T-helper 9 cell (primary cell): ENCODE measurements at places on chromosomes 7 and 10.

GRCh38 chr10:71842856-71843686 is 8.0 kb downstream of the PSAP start:
- DNase-seq: no peak

GRCh38 chr10:4109469-4109868 is 324.5 kb upstream of the KLF6 start:
- DNase-seq: no peak

- DNase-seq: peak; percentile 30
Observed at GRCh38 chr10:101818872-101819633, 809 bp upstream of the OGA start.

DNA sequence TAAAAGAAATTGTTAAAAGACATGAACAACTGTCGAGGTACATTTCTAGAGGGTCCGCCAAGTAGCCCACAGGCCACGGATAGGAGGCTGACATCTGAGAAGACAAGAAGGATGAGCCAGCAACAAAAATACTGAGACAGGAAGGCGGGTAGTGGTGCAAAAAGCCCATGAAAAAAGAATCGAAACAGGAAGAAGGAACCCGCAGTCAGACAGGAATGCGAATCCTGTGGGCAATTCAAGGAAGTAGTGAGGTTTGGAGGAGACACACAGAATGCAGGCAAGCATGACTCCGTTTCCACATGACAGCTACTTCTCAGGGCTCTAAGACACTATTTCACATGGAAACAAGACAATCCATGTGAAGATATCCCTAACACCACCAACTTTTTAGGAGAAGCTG is 125.2 kb downstream of the DOCK4 start:
- no peak for DNase-seq

DNA sequence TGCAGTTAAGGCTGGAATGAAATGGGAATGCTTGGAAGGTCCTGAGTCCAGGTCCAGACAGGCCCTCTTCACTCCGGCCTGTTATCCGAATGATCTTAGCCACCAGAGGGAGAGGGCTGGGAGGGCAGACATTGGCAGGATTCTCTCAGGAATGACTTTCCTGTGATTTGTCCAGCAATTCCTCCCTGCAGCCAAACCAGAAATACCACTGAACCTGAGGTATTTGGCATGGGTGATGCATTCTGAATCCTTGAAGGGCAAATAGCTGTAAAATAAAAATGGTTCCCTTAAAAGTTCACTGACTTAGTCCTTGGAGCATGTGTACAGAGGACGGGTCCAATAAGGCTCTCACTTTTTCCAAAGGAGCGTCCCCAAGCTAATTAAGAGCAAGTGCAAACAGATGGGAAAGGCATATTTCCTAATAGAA is 77.5 kb upstream of the HABP2 start:
- DNase-seq: no peak

- DNase-seq: no peak
Observed at GRCh38 chr10:78236416-78237015, 202.9 kb downstream of the RPS24 start.

DNA sequence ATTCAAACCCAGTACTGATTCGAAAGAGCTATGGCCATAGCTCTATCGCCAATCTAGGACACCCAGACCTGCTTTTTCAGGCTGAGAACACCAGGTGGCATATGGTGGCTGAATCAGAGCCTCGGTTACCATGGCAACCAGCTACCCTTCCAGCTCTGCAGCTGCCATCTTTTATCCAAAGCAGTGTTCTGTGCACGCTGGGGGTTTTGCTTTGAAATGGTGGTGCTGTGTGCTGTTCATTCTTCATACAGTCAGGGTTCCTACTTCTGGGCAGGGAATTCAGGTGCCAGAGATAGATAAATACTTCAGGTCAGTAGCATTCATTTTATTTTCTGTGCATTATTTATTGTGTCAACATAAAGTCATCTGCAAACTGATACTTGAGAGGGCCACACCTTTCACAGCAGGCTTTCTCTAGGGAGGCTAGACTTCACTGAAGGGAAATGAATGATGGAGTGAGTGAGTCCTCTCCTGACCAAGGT is 85.4 kb downstream of the AKR1D1 start:
- DNase-seq: peak; percentile 53

GRCh38 chr10:92801978-92802872 is 46.1 kb upstream of the EXOC6 start:
- no peak for DNase-seq

GRCh38 chr7:2508327-2509215 is 11.0 kb upstream of the LFNG start:
- DNase-seq: peak; percentile 76

DNA sequence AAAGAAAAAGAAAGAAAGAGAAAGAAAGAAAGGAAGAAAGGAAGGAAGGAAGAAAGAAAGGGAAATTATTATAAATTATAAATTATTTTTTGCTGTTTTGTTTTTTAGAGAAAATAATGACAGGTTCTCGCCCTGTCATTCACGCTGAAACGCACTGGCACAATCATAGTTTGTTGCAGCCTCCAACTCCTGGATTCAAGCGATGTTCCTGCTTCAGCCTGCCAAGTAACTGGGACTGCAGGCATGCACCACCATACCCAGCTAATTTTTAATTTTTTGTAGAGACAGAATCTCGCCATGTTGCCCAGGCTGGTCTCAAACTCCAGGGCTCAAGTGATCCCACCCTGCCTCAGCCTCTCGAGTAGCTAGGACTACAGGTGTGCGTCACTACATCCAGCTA is 21.6 kb downstream of the MMD2 start:
- DNase-seq: no peak

DNA sequence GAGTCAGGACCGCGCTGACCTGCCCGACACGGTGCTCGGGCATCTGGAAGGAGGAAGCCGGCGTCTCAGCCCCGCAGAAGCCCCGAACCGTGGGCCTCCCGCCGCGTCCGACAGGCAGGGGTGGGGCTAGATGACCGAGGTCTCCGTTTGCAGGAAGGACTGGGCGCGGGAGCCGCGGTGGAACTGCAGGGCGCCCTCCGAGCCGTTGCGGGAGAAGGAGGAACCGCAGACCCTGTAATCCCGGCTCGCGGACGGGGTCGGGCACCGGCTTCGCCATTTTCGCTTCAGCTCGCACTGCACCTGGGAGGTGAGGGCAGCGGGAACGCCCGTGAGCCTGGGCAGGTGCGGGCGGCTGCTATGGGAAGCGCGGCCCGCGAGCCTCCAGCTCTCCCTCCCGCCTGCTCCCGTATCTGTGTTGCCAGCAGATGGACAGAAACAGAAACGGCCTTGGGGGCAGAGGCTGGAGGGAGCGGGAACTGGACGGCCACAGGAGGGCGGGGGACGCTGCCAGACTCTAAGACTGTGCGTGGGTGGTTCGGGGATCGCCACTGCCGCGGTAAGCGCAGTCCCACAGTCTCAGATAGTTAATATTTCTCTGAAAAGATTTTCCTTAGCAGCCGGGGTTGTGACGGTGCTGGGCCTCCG is 114.1 kb downstream of the VIPR2 start:
- no peak for DNase-seq

- DNase-seq: no peak
Observed at GRCh38 chr10:27783660-27784059, 38.0 kb upstream of the MKX start.

GRCh38 chr7:157729566-157729965 is 392.8 kb downstream of the DNAJB6 start:
- no peak for DNase-seq

GRCh38 chr10:118948786-118949185 is 80.7 kb upstream of the NANOS1 start:
- no peak for DNase-seq

DNA sequence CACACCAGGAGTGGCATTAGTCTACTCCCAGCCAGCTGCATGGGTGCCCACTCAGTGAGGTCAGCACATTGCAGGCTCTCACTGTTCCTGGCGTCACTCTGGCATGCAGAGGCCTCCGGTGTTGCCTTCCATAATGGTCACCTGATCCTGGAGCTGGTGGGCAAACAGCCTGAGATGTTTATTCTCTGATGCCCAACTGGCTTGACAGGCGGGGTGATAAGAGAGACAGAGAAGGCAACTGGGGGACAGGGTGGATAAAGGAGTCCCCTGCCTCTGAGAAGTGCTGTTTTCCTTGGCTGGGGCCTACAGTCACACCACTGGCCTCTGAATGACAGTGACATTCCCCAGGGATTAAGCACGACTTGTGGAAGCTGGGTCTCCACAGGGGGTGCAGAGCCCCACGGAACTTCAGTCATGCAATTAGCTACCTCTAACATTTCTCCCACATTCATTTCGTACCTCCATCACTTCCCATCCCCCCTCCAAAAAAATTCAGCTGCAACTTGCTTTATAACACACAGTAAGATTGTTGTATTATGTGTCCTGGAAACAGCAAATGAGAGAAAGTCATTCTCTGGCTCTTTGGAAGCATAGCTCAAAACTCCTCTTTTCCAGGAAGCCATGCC is 7.1 kb upstream of the RBM20 start:
- DNase-seq: no peak

DNA sequence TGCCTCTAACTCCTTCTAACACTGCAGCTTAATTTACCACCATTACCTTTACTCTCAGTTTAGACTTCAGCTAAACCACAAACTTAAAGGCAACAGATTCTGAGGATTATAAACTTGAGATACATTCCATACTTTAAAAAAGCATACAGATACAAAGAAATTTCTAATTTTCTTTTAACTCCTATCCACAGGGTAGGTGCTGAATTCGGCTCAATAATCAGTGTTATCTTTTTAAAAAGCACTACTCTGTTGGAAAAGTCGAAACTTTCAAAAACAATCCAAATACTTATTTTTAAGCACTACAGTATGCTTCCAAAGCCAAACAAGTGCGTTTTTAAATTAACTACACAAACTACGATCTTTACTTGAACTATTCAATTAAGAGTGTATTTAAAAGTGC is 1.0 kb downstream of the SMNDC1 start:
- no peak for DNase-seq

DNA sequence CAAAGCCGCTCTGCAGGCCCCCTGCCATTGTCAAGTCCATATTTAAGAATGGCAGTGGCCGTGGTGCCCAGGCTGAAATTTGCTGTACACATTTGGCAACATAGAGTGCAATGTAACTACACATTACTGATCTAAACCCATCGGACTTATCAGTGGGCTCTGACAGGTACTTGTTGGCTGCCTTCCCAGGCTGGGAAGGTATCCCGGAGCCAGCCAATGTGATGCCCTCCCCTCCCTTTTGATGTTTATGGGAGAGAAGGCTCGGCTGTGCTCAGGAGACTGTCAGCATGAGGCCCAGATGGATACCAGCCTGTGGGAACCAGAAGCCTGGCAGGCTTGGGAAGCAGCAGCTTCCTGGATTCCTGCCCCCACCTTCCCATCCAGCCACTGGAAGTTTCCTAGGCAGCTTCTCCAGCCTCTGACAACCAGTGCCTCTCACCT is 146.1 kb upstream of the TCF7L2 start:
- no peak for DNase-seq

GRCh38 chr7:157548691-157549303 is 212.0 kb downstream of the DNAJB6 start:
- no peak for DNase-seq

DNA sequence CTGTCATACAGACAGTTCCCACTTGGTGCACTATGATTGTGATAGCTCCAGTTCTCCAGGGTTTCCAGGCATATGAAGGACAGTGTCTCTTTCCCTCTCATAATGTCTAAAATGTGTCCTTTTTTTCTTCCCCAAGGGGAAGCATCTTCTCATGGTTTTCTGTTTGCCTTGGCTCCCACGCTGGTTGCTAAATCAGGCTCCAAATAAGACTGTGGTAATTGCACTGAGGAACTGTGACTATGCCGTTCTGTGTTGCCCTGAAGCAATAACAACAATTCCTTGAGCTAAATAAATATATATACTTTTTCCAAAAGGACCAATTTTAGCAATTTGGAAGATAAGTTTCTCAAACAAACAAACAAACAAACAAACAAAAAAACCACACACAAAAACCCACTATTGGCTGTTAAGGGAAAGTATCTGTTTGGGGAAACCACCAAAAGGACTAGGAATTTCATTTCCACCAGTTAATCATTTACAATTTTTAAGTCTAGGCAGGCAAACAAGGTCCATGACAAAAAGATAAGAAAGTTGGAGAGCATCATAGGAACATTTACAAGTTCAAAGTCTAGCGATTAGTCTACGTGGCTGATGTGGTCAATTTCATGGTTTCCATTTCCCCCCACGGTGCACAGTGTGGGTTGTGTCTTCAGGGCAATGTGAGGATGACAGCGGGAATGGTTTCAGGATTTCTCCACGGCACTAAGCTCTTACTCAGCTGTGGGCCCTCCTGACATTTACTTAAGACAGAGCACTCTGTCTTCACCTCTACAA is 62.4 kb downstream of the THNSL1 start:
- no peak for DNase-seq

- no peak for DNase-seq
Observed at GRCh38 chr7:42932811-42933591, 825 bp downstream of the MRPL32 start.

DNA sequence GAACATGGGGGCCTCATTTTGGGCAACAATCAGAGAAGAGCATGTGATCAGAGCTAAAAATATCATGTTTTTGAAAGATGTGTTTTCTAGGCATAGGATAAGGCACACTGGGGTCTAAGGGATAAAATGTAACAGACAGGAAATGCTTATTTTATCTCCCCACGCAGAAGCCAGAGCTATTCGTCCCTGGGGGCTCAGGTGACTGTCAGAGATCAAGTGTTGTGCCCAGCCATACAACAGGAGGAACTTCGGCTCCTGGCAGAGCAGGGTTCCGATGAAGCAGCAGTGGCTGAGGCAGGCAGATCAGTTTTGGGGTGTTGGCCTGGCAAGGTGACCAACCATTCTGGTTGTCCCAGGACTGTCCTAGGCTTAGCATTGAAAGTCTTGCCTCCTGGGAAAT is 15.2 kb downstream of the NPY start:
- DNase-seq: no peak

DNA sequence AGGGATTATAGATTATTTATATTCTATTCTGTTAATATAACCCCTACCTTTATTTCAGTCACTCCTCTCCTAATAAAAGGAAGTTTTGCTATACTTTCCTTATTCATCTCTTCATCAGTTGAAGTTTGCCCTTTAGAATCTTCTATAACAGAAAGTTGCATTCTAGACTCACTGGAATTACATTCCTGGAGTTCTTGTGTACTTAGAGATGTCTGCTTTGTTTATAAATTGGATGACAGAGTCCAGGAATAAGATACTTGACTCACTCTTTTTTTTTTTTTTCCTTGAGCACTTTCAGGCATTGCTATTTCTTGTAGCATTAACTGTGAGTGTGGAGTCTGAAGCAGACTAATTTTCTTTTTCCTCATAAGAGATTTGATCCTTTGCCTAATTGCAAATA is 640.8 kb downstream of the XPNPEP1 start:
- DNase-seq: no peak

- DNase-seq: no peak
Observed at GRCh38 chr7:117665368-117665767, 185.5 kb downstream of the CFTR start.

DNA sequence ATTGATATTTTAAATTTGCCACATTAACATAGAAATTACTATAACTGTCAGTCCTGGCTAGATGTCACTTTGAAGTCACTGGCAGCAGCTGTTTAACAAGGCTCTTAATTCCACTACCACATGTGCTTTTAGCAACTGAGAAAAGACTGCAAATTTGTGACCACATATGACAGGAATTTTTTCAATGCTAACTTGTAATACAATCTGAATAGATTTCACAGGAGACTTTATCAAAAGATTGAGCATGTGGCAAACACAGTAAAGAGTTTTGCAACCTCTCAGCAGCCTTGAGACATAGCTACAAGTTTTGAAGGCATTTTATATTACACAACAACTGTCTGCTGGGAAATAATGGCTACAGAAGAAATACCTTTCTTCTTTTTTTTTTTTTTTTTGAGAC is 73.0 kb downstream of the MICU1 start:
- no peak for DNase-seq
